ENCODE measurements at places on chromosomes 5 and 9.

DNA sequence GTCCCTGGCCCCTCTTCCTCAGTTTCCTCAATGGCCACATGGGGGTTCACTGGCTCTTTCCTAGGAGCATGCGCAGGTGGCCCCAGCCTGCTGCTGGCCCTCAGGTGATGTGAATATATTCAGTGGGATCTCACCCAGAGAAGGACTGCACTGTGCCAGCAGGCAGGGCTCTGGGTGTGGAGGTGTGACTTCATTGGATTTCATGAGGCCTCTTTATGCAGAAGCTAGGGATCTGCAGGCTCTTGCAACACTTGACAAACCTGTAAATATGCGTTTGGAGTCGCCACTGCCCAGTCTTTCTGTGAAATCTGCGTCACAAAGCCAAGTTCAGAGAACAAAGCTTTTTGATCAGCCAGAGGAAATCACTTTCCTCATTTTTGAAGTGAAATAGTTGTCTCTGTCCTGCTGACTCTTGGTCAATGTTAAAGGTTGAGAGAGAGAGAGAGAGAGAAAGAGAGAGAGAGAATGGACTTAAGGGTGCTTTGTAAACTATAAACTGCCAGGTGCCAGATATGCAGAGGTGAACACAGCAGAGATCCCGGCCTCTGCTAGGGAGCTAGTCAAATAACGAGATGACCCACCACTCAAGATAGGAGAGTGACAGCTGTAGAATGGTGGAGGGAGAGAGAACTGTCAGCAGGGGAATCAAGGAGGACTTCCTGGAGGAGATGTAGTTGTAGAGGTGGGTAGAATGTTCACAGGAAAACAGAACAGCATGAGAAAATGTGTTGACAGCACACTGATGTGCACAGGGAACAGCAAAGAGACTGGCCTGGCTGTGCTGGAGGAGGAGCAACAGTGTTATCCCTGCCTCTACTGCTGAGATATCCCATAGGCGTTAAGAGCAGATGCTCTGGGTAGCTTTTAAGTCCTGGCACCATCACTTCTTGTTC is 167.0 kb upstream of the ZNF618 start:
- DNase-seq: no peak

DNA sequence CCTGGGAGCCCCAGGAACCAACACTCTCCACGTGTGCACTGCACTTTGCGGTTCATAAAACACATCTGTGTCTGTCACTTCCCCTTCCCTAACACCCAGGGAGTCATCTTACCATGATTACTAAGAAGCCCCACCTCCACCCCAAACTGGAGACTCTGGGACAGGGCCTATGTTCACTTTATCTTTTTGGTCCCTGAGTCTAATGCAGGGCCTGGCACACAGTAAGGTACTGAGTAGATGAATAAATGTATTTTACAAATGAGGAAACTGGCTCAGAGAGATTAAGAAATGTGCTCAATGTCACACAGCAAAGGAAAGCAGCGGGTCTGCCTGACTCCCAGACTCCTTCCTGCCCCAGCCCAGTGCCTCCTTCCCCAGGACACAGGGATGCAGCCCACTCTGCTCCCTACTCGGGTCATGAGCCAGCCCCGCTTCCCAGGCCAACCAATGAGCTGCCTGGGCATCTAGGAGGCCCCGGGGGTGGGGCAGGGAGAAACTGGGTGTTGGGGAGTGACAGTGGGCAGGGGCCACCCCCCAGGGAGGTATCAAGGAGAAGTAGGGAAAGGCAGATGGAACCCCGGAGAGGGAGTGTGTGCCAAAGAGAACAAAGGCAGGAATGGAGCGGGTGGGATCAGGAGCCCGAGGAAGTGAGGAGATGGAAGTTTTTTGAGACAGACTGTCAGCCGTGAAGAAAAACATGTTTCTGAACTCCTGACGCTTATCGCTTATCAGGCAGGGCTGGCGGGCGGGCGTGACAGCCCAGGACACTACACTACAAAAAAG is 30.5 kb downstream of the SHB start:
- no peak for DNase-seq

DNA sequence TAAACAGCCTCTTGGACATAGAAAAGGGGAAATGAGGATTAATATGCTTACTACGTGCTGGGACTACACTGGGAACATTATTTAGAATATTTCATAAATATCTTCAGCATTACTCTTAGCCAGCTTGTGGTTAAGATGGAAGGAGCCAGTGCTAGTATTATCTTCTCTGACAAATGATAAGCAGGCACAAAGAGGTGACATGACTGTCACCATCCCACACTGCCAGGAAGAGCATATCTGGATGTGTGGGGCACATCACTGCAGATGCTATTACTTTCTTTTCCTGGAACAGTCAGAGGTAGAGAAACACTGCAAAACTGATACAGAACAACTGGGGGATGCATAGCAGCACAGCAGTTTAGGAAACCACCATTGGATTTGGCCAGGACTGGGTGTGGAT is 281.0 kb upstream of the TNC start:
- no peak for DNase-seq

- DNase-seq: no peak
These were observed 38.7 kb upstream of the ANGPTL2 start for GRCh38 chr9:127161081-127161624.

- no peak for DNase-seq
These were observed 5.9 kb downstream of the ABCA2 start for GRCh38 chr9:137021979-137022661.

- no peak for DNase-seq
These were observed 32.3 kb upstream of the OLFM1 start for GRCh38 chr9:135055181-135055580.

- no peak for DNase-seq
These were observed 171.1 kb downstream of the ARHGEF28 start for GRCh38 chr5:73797132-73797510.
